CD4-positive, alpha-beta T cell treated with Interleukin-12 subunit alpha and Interleukin-12 subunit beta, for 1 hour (primary cell): ENCODE measurements at places on chromosomes 4 and X.

GRCh38 chr4:32043248-32043633, 1323.1 kb downstream of the PCDH7 start:
- DNase-seq, result no peak

GRCh38 chr4:111492496-111492895, 652.8 kb upstream of the FAM241A start:
- no peak for DNase-seq

DNA sequence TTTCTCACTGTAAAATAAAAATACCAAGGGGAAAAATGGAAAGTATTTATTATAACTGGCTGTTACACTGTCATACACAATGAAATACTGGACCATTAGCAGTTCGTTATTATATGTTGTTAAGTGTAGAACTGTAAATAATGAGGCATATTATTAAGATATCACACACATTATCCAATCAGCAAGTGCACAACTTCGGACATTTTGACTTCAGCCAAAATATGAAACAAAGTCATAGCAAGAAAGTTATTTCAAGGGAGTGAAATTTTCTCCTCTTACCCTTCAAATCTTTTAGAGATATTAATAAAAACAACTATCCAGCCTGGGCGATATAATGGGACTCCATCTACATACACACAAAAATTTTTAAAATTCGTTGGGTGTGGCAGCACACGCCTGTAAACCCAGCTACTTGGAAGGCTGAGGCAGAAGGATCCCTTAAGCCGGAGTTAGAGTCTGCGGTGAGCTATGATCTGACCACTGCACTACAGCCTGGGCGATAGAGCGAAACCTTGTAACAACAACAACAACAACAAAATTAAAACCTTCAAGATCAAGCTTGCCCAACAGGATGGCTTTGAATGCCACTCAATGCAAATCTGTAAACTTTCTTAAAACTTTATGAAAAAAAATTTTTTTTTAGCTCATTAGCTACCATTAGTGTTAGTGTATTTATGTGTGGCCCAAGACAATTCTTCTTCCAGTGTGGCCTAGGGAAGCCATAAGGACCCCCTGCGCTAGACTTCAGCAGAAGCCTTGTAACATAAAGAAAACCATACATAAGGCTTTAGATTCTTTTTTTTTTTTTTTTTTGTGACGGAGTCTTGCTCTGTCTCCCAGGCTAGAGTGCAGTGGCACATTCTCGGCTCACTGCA, 1.3 kb upstream of the CISD2 start:
- DNase-seq, result no peak

GRCh38 chr4:181541396-181541795, 701.8 kb upstream of the TENM3 start:
- DNase-seq, result no peak

DNA sequence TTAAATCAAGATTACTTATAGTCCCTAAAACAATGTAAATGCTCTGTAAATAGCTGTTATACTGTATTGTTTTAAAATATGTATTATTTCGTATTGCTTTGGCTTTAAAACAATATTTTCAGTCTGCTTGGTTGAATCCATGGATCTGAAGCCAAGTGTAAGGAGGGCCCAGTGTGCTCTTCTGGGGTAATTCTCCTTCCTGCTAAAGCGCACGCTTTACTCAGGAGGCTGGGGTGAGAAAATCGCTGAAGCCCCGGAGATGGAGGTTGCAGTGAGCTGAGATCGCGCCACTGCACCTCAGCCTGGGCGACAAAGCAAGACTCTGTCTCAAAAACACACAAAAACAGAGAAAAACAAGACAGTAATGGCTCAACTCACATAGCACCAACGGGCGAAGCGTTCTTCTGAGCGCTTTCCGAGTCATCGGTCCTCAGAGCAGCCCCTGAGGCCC, 391 bp upstream of the IDUA start:
- no peak for DNase-seq

DNA sequence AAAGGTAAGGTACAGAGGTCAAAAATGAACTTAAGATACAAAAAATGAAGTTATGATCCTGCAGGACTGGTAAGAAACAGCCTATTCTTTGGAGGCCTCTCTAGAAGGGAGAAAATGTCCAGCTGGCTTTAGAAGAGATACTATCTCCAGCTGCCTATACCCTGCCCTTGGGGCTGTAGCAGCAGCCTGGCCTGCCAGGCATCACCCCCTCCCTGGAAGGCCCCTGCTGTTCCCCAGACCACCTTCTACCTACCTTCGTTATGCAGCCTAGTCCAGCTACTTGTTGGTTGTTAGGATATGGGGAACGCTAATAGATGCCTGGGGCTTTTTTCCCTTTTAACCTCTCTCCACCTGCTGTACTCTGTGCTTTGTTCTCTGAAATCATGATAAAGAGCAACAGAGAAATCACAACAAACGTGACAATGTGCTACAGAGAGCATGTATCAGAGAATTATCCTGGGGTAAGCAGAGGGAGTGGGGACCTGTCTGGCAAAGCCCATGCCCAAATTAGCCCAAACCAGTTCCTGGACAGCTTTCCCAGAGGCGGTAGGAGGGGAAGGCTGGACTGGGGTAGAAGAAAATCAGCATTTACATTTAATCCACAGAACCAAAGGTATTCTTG, 34.5 kb downstream of the FRMD7 start:
- no peak for DNase-seq
